ENCODE measurements at places on chromosomes 12 and 14.

- no peak for DNase-seq
Measured at GRCh38 chr14:36268121-36268520, 52.3 kb downstream of the MBIP start.

DNA sequence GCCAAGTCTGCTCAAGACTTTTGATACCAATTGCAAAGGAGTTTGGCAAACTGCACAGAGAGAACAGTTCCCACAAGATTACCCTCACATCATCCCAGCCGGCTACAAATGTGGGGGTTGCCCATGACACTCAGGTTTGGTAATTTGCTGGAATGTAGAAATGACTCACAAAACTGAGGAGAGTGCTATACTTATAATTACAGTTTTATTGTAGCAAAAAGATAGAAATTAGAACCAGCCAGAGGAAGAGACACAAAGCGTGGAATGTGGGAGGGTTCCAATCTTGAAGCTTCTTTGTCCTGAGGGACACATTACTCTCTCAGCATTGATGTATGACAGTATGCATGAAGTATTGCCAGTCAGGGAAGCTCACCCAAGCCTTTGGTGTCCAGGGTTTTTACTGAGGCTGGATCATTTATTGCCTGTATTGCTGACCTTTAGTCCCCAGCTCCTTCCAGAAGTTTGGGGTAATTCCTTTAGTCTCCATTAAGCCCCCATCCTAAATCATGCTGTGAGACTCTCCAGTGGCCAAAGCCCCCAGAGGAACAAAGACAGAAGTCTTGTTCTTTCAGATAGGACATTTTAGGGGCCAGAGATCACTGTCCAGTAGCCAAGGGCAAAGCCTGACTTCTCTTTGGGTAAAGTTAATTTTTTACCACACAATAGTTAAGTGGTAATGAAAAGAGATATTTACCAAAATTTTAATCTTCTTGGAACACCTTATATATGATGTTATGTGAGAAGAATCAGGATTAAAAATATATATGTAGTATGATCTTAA, 9.9 kb downstream of the TBK1 start:
- DNase-seq, result no peak

GRCh38 chr12:5379749-5380496, 52.0 kb upstream of the NTF3 start:
- no peak for DNase-seq

DNA sequence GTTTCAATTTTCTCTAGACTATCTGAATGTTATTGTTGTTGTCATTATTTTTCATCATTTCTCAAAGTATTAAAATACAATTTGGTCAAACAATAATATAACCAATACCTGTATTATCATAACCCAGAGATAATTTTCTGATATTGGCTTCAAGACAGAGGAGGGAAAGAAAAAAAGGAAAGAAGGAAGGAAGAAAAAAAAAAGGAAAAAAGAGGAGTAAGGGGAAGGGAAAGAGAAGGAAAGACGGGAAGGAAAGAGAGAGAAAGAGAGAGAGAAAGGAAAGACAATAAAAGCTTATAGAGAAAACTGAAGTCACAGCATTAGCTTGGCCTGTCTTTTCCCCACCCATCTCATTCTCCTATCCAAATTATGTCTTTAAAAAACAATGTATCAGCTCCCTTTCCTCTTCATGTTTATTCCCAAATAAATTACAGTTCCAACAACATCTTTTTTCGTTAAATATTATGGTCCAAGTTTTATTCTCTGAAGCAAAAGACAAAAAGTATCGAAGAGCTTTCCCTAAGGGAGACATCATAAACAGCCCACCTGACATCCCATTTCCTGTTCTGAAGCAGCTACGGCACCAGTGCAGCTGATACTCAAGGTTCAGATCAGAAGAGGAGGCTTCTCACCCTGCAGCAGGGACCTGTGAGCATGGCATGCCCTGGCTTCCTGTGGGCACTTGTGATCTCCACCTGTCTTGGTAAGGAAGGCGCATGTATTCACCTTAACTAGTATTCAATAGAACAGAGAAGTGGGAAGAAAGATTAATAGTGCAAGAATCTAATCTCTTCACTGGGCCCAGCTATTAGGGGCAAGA, 308.3 kb downstream of the DAD1 start:
- DNase-seq, result no peak

GRCh38 chr14:81963846-81964245, 430.2 kb upstream of the SEL1L start:
- no peak for DNase-seq

GRCh38 chr12:115973968-115974724, 303.3 kb downstream of the MED13L start:
- no peak for DNase-seq

DNA sequence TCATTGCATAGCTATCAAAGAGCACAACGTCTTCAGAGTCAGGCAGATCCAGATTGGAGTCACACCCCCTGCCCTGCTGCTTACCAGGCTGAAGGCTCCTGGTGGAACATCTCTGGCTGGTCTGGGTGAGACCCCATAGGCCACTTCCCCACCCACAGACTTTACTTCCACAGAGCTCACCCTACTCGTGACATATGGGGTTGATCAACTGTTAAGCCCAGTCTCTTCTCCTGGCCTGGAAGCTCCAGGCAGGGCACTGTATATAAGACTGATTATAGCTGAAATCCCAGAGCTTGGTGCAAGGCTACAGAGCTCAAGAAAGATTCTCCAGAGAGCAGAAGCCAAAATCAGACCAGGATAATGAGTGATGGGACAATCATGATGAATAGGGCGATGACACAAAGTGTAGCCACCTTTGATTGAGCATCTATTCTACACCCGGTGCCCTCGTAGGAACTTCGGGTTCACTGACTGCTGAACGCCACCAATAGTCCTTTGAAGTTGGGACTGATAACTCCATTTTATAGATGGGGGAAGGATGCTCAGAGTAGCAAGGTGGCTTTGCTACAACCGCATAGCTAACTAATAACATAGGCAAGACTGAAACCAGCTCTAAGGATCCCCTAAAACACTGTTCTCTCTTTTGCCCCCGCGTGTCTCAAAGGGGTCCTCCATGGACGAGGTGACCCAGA, 287.8 kb downstream of the BCL11B start:
- no peak for DNase-seq

DNA sequence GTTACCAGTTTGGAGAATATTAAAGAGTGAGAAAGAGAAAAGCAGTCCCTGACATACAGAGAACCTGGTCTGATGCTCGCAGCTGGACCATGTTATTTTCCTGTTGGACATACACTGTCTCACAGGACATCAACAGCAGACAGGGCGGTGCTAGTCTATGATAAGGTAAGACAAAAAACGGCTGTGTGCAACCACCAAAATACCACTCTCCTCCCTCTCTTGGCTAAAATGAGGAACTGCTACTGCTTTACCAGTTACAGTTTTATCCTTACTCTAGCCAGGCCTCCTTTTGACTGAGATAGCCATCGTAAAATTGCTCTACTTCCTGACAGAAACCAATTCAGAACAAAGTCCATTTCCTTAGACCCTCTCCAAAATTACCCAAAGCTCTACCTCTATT, 47.0 kb upstream of the ERGIC2 start:
- no peak for DNase-seq

DNA sequence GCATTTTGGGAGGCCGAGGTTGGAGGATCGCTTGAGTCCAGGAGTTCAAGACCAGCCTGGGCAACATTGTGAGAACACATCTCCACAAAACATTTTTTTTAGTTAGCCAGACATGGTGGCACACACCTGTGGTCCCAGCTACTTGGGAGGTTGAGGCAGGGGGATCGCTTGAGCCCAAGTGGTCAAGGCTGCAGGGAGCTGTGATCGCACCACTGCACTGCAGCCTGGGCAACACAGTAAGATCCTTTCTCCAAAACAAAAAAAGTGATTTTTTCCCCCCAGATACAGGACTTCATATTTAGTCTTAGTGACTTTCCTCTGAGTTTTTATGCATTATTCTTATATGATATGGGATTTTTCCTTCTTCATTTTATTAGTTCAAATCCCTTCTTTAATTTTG, 20.2 kb downstream of the OXA1L start:
- DNase-seq, result no peak

- no peak for DNase-seq
Measured at GRCh38 chr12:87150969-87151662, 878.1 kb downstream of the C12orf50 start.

GRCh38 chr12:99901181-99901580, 83.6 kb downstream of the ANKS1B start:
- no peak for DNase-seq

DNA sequence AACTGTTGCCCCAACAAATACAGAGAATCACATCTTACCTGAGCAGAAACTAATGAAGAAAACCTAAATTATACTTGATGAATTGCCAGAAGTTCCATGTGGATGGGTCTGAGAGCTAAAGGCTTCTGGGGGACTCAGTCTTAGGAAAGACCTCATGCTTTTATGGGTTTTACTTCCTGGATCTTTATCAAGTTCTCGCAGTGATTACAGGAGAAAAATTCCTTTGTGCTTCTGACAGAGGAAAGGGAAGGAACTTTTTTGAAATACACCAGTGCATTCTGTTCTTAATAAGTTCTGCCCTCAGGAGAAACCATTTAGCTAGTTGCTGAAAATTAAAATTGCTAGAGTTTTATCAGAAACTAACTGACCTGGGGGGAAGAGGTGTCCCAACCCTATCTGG, 203.9 kb upstream of the KITLG start:
- no peak for DNase-seq

- DNase-seq, result no peak
Measured at GRCh38 chr12:125267114-125267513, 201.9 kb downstream of the AACS start.

DNA sequence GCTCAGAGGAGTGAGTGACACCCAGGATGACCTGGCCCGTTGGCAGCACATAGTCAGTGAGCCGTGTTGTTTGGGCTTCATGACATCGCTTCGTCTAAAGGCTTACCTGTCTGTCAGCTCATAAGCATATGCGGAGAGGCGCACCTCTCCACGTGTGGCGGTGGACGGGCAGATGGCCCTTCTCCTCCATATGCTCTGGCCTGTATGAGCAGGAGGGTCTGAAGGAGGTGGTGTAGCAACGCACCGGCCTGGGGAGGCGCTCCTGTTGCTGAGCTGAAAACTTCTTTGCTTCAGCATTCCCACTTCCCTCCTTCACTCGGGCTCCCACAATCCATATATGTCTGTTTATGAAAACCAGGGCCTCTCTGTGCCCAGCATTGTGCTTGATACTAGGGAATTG, 186.1 kb downstream of the TSPAN9 start:
- no peak for DNase-seq

DNA sequence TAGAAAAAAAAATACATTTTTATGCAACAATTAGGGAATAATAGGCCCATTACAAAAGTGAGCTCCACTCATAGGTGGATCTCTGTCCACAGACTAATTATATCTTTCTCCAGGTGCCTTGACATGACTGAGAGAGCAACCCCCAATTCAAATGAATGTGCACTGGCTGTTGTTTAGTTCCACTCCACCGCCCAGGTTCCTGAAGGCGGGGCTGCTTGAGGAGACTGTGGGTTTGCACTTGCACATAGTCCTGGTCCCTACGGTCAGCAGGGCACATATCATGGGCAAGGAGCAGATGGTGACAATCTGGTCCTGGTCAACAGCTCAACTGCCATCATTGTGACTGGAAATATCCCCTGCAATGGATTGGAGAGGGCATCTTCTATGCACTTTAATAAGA, 195.6 kb upstream of the PWP1 start:
- DNase-seq, result no peak

GRCh38 chr14:20697273-20698017, 8.9 kb downstream of the ANG start:
- DNase-seq, result peak; percentile 86

DNA sequence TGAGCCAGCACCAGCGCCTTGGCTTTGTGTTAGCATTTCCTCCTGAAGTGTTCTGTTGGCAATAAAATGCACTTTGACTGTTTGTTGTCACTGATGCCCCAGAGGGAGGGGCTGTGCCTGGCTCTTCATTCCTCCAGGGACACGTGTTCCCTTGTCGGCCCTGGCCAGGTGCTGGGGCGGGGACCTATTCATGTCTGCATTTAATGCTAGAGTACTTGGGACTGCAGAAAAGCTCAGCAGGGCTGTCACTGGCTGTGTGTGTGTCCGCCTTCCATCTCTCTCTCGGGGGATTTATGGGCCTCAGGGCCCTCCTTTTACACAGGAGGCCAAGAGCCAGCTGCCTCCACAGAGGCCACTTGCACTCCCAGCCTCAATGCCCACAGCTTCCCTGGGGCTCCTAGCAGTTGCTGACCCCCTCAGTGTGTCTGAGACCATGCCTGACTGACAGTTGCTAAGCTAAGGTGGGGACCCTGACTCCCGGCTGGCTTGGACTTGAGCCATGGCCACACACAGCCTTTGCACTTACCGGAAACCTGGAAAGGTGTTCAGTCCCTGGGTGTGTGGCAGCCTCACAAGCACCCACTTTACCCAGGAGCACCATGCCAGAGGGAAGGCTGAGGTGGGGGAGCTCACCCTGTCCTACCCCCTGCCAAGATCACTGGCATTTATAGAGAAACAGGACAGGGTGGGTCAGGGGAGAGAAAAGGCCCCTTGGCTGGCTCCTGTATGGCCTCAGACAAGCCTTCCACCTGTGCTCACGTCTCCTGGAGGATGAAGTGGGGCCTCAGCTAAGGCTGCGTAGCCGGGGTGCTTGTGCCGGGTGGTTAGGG, 27.8 kb downstream of the HIP1R start:
- DNase-seq, result no peak

GRCh38 chr12:70467918-70468733, 102.0 kb downstream of the KCNMB4 start:
- DNase-seq, result no peak

- DNase-seq, result peak; percentile 64
Measured at GRCh38 chr12:2783936-2784600, 10.7 kb upstream of the FKBP4 start.

DNA sequence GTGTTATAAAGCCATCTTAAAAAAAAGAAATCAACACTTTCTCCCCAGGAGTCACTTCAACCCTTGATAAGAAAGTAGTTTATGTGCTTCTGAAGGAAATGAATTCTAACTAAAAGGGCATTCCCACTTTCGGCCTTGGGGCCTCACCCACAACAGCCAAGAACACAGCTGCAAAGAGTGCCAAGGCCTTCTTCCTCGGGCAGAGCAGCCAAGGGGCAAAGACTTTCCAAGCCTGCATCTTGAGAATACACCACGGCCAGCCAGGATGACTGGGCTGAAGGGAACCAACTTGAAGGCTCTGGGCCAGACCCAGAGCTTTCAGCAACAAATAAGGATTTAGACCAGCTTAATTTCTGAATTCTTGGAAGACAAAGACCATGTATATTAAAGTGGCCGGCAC, 60.4 kb upstream of the FOXN3 start:
- no peak for DNase-seq

DNA sequence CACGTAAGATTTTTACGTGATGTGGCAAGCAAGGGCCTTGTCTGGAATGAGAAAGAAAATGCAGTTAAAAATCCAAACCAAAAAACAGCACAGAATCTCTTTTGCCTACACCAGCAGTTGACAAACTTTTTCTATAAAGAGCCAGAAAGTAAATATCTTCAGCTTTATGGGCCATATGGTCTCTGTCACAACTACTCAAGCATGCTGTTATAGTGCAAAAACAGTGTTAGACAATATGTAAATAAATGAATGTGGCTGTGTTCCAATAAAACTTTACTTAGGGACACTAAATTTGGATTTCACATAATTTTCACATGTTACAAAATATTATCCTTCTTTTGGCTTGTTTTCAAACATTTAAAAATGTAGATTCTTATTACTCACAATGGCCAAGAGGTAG, 6.2 kb upstream of the ELK3 start:
- peak; percentile 69 for DNase-seq

Measured in umbilical cord (tissue), 2 donors.